Stimulated activated CD4-positive, alpha-beta T cell treated with anti-CD3 and anti-CD28 coated beads, TNF-alpha, amount 100 ng/mL, for 1 hour (primary cell): ENCODE measurements at places on chromosomes 6 and 20.

- DNase-seq: no peak
Observed at GRCh38 chr20:10679269-10679668, 5.5 kb upstream of the JAG1 start.

DNA sequence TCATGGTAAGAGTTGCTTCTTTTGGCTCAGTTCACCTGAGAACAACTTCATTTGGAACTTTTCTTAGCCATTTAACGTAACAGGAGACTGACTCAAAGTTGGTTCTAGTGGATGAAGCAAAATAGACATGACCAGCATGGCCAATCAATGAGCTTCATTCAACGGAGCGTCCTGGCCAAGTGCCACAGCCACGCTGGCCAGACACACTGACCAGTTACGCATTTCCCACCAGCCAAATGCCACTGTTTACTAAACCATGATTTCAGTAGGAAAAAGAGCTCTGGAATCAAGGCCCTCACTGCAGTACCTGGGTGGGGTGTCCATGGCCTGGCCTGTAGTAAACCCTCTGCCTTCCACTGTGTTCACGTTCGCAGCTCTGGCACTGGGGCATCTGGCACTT lies 80.4 kb downstream of the POPDC3 start:
- no peak for DNase-seq

DNA sequence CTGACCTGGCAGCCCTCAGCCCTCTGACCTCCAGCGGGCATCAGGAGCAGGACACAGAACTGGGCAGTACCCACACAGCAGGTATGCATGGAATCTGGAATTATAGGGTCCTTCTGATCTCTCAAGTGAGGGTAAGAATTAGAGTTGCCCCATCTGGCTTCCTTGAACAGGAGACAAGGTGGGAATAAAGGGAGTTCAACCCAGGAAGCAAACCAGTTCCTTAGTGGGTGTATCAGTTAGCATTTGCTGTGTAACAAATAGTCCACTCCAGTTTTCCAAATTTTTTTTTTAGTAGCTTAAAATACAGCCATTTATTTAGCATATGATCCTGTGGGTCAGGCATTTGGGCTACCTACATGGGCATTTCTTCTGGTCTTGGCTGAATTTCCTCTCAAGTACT lies 15.7 kb downstream of the MAVS start:
- DNase-seq: no peak

GRCh38 chr6:111609028-111609820 lies 3.5 kb upstream of the TRAF3IP2 start:
- no peak for DNase-seq

- DNase-seq: no peak
Observed at GRCh38 chr6:22681761-22682160, 112.4 kb downstream of the HDGFL1 start.

DNA sequence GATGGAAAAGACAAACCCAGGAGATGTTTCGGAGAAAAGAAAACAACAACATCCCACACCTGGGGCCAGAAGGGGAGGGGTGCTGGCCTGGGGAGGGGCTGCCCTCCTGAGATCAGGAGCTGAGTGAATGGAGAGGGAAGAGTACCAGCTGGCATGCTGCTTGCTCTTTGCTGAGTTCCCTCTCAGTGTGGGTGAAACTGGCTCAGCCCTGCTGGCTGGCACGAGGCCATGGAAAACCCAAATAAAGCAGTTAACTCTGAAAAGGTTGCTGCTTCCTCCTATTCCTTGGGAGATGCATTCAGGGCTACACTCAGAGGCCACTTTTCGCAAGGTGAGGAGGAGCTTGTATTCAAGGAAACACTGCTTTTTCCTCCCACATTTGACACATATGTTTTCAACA lies 8.0 kb upstream of the KCNK16 start:
- DNase-seq: no peak

DNA sequence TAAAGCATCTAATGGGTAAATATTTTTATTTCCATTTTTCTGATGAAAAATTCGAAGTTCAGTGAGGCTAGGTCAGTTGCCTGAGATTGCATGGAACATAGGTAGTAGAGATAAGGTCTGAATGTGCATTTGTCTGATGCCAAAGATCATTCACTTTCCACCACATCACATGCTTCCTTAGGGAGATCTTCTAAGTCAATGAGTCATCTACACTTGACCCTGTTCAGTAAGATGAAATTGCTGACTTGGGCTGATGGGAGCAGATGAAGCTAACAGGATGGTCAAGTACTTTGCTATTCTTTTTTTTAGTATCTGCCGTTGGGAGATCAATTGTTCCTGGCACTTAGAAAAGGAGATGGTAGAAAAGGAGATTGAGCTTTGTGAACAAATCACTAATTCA lies 511.3 kb downstream of the PHF3 start:
- no peak for DNase-seq

GRCh38 chr6:42190554-42191183 lies 4.1 kb downstream of the GUCA1B start:
- DNase-seq: no peak

- no peak for DNase-seq
Observed at GRCh38 chr20:51461306-51461705, 81.2 kb downstream of the NFATC2 start.

DNA sequence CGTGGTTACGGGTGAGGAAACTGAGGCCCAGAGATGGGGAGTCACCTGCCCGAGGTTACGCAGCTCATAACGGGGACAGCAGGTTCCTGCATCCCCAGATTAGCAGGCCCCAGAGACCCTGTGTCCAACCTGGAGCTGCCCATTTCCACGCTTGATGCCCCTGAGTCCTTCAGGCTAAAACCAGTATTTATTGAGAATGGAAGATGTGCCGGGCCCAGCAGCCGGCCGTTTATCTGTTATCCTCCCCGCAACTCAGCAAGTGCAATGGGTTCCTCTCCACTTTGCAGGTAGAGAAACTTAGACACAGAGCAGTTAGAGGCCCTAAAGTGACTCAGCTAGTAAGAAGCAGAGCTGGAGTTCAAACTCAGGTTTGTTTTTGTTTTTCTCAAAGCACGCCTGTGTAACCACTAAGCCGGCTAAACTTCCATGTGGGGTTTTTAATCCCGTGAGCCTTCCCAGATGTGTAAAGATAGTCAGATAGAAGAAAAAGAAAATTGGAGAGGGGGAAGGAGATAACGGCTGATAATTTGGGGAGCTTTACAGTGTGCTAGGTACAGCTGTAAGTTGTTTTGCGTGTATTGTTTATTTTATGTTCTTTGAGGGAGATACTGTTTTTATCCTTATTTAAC lies 775 bp downstream of the PFDN4 start:
- DNase-seq: no peak

DNA sequence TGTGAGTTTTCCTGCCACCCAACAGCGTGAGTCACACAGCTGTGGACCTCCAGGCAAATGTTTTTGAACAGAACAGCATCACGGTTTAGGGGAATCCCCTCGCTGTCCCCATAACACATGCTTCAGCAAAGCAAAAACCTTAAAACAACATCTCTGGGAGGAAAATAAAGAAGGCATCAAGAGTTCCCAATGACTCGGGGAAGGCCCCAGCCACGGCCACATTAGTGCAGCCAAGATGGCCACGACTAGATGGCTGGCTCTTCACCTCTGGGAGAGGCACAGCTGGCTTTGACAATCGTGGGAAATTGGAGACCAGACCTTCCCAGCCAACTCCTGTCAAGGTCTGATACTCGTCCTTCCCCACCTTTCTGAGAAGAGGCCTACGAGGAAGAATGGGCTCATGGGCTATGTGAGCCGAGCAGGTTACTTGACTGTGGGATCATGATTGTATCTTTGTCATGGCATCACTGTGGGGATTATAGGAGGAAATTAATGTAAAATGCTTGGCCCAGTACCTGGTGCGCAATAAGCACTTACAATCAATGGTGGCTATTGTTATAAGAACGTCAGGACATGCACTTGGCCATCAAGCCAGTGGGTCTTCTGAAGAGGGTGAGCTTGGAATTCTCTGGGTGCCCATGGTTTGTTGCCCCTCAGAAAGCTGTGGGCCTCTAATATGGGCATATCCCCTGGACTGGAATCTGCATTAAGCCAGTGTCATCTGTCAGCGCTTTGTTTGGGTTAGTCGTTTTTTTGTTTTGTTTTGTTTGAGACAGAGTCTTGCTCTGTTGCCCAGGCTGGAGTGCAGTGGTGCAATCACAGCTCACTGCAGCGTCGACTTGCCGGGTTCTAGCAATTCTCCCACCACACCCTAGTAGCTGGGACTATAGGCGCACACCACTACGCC lies 43.6 kb downstream of the FGD2 start:
- DNase-seq: peak; percentile 57

GRCh38 chr6:17709476-17709875 lies 2.8 kb upstream of the NUP153 start:
- no peak for DNase-seq

DNA sequence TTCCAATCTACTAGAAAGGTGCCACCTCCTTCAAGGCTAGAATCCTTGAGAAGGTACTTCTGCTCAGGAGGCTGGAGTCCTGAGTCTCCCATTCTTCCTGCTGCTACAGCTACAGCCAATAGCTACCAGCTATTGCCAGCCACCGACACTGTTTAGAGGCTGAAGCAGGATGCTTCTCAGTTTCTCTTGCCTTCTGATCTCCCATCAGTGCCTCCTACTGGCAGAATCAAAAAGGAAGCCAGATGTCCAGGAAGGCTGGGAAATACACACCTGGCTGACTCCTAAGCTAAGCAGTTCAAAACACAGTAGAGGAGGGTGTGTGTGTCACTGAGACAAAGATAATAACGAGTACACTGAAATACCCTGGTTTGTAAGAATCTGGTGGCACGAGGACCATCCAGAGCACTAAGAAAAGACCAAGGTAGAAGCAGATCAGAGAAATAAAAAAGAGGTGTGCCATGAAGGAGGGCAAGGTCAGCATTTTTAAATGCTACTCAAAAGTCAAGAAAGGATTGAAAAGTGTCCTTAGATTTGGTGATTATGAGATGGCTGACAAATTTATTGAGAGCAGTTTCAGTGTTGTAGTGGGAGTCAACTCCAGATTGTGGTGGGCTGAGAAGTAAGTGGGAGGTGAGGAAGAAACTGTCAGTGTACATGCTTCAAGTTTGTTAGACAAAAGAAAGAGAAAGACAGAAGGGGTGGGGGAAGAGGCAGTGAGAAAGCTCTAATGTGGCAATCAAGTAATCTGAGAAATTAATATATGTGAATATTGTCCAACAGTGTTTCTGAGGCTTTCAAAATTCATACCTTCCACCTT lies 2.3 kb upstream of the HLA-DMA start:
- DNase-seq: no peak

GRCh38 chr6:49001856-49002541 lies 461.1 kb downstream of the MMUT start:
- no peak for DNase-seq

DNA sequence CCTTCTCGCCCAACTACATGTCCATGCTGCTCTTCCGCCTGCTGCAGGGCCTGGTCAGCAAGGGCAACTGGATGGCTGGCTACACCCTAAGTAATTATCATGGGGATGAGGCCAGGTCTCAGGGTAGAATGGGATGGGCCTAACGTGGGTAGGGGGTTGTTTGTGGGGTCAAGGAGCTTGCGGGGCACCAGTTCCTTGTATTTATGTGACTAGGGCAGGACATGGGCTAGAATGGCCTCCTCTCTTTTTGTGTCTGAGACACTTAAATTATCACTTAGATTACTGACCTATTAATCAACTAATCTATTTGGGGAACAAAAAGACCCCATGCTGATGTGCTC lies 10.7 kb downstream of the SLC22A1 start:
- no peak for DNase-seq

GRCh38 chr20:57476641-57477461 lies 48.1 kb downstream of the CTCFL start:
- DNase-seq: no peak

DNA sequence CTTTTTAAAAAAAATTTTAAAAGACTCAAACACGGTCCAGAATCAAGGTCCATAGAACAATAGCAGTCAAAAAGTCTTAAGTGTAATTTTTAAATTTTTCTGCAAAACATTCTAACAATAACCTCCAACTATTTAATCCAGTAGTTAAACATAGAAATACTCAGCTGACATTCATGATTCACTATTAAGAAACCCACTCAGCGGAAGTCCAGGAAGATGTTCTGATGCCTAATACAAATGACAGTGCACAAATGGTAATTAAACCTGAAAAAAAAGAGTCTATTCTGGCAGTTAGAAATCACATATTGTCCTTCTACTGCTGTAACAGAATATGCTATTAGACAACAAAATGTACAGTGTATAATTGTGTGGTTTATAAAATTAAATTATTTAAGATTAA lies 128.2 kb upstream of the BMP5 start:
- DNase-seq: no peak

DNA sequence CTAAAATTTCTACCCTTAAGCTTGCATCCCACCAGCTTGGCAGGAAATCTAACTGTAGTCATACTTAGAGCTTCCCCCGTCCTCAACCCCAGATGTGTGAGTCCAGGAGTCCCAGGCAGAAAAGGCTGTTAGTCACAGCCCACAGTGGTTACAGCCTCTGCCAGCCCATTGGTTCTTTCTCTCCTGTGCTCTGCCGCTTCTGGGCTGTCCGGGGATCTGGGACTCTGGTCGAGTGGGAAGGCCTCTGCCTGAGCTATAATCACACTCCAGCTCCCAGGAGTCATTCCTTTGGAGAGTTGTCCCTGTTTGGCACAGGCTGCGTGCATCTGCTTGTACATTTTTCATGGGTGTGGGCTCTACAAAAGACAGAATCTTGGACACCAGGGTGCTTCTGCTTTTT lies 45.6 kb upstream of the FYN start:
- DNase-seq: no peak

DNA sequence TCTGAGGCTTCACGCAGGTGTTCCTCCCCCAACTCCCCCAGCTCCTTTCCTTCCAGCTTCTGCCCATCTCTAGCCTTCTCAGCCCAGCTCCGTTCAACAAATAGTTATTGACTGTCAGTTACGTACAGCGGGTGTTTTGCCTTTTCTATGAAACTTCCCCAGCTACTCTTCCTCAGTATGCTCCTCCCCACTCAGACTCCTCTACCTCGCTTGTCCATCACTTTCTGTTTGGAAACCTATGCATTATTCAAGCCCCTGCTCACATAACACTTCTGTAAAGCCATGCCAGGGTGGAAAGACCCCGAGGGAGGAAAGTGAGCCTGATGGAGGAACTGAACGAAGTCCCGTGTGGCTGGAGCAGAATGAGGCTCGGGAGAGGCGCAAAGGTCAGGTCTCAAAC lies 44.2 kb upstream of the NR2E1 start:
- no peak for DNase-seq

GRCh38 chr20:46132705-46133120 lies 14.6 kb downstream of the CD40 start:
- no peak for DNase-seq
